Activated CD8-positive, alpha-beta memory T cell treated with anti-CD3 and anti-CD28 coated beads, Interleukin-2, amount 50 U/mL, for 48 hours (primary cell): ENCODE measurements at places on chromosomes 1 and 21.

DNA sequence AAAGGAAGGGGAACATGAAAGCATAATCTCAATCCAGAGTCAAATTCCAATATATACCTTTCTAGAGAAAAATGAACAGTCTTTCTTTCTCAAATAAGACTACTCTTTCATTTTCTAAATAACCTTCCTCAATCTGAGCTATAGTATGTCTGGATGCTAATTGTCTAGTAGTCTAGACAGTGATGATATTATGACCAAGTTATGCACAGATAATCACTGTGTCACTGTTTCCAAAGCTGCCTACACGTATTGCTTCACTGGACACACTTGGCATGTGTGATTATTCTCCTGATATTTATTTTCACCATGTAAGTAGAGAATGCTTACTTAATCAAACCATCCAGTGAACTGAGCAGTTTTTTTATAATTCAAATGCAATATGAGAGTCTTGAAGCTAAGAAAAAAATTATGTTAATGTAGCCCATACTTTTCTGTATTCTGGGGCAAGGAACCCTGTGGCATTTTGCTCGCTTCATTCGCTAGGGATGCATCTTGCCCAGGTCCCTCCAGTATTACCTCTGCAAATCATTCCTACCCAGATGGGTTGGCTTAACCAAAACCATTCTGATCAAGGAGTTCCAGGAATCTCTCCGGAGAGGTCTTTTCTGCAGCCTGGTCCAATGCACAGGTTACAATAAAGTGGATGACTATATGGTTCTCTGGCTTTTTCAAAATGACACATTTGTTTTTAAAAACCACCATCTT is 303.1 kb upstream of the RUNX1 start:
- DNase-seq: no peak

DNA sequence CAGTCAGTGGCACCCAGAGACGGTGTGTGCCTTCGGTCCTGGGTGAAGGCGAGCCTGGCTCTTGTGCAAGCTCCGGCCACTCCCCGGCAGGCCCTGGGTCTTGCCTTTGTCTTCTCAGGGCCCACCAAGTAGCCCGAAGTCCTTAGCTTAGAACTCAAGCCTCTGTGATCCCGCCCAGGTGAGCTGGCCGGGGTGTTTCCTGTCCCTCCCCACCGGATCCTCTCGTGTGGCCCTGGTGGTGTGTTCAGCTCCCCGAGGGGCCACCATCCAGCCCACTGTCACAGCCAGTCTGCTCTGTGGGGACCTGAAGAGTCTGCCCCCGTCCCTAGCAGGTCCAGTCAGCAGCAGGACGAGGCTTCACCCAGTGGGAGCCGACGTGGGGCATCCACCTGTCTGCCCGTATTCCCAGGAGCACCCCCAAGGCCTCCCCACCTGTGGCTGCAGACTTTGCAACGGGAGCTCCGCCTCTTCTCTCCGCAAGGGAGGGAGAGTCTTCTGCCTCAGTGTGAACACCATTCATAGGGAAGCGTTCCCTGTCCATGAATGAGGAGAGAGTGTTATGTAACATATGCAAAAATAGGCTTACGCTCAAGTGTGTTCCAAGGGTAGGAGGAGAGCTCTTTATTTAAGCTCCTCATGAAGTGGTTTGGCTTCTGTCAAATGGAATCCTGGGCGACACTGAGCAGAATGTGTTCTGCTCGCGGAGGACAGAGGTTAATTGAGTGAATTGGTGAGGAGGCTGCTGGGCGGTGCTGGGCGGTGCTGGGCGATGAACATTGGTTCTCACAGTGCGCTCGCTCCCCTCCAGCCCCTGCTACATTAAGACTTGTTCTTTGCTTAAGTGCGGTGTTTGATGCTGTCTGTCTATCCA is 108.9 kb downstream of the CRYAA start:
- DNase-seq: no peak

GRCh38 chr1:24683713-24684162 is 40.6 kb downstream of the SRRM1 start:
- DNase-seq: no peak

DNA sequence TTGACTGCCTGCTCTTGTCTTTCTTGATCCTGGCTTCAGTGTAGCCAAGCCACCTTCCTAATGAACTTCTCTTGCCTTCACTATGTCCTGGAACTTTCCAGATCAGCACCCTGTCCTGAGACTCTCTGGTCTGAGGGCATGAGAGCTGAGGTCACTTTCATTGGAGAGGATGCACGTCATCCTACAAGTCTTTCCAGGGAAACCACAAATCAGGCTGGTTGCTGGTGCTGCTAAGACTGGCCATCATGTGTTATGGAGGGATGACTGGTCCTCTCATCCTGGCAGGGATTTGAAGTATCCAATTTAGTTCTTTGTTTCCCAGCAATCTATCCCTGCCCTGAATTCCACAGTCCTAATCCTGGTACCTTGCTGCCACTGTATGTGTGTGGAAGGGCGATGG is 228.6 kb downstream of the GPATCH2 start:
- DNase-seq: no peak

DNA sequence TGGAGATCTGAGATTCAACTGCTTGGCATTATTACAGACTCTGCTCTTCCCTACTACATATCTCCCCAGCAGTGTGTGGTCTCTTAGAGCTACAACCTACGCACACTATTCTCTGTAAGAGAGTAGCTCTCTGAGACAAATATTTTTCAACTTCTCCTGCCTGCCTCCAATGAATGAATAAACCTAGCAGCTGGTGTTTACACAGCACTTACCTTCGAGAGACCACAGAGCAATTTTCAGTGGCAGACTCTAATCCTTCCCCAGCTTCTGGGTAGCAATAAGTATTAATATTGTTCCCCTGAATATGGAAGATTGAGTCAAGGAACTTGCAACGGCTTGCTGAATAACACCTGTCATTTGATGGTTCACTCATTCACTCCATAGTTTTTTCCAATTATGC is 350.9 kb upstream of the SPAG17 start:
- no peak for DNase-seq

DNA sequence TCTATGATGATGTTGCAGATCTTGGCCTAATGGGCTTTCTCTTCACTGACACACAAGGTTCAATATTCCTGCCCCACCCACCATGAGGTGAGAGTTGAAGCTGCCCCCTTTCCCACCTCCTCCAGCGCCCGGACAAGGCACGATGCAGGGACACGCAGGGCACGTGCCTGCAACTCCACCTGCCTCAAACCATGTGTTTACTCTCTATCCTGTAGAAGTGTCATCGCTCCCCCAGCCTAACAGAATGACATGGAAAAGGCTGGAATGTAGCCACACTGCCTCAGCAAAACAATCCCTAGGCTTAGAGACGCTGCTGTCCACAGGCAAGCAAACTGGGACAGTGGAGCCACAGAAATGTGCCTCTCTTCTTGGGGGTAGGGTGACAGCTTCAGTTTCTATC is 92.9 kb upstream of the SOD1 start:
- no peak for DNase-seq

DNA sequence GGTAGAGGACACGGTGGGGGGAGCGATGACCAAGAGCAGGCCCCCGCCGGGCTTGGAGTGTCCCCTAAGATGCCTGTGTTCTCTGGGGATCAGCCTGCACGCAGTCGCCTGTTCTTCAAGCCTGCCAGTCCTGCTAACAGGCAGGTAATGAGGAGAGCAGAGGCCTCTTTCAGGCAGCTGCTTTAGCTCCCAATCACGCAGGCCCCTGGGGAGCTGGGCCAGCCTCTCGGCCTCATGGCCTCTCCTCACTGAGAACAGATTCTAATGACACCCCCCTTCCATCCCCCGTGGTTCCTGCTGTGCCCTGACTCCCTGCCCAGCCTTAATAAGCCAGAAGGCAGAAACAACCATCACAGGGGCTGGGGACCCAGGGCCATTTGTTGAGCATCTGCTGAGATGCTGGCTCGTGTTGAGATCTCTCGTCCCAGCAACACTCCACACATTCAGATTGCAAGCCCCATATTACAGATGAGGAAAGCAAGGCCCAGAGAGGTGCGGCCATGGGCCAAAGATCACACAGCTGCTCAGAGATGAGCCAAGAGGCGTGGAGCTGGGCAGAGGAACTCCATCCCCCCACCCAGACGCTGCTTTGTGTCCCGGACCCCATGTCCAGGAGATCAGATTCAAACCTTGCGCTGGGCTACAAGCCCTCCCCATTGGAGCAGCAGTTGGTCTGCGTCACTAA is 71.6 kb upstream of the CASZ1 start:
- no peak for DNase-seq

- no peak for DNase-seq
Measured at GRCh38 chr21:45200581-45201296, 87.0 kb downstream of the POFUT2 start.

DNA sequence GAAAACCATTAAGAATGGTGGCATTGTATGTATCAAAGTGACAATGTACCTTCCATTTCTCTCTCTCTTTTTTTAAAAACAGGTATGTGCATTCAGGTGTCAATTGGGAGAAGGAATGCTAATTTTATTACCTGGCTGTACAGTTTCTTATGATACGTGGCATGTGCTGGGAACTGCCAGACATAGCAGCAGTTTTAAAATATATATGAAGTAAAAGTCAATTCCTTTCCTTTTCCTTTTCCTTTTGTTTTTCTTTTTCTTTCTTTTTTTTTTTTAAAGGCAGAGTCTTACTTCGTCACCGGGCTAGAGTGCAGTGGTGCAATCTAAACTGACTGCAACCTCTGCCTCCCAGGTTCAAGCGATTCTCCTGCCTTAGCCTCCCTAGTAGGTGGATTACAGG is 37.0 kb downstream of the SPEN start:
- DNase-seq: no peak

- no peak for DNase-seq
Measured at GRCh38 chr1:29669912-29670311, 433.6 kb downstream of the PTPRU start.
